ENCODE measurements at places on chromosomes 1 and 21. TPM values are rescaled to one million over a fixed set of nuclear protein-coding genes. Genes with fewer than 3 reads are reported as not detected.

DNA sequence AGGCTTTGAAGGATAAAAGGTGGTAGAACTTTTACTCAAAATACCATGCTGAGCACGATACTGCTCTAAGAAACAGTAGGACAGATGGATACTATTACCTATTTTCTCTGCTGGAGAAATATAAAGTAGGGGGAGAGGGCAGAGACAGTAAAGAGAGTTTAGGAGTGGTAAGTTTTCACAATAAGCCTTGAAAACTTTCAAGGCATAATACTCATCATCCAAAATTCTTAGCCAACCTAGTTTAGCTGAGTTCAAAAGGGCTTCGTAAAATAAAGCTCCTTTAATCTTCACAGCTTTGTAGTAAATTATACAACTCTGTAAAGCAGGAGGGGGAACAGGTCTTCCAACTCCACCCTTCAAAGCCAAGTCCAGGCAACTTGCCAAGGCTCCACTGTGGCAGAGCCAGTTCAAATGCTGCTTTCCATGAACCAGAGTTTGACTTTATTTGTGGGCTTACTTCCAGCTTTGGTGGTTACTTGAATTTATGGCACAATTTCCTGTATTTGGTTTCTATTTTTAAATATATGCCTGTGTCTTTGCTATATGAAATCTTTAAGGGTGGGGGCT is 15.5 kb downstream of the TEX38 start:
- no peaks in the 10 kb centered on the region for H3K27me3 ChIP-seq
- no peak for DNase-seq
- H3K4me3 ChIP-seq: no peak overlapping the region
- peaks cover 100% of the 10 kb centered on the region for H3K36me3 ChIP-seq

DNA sequence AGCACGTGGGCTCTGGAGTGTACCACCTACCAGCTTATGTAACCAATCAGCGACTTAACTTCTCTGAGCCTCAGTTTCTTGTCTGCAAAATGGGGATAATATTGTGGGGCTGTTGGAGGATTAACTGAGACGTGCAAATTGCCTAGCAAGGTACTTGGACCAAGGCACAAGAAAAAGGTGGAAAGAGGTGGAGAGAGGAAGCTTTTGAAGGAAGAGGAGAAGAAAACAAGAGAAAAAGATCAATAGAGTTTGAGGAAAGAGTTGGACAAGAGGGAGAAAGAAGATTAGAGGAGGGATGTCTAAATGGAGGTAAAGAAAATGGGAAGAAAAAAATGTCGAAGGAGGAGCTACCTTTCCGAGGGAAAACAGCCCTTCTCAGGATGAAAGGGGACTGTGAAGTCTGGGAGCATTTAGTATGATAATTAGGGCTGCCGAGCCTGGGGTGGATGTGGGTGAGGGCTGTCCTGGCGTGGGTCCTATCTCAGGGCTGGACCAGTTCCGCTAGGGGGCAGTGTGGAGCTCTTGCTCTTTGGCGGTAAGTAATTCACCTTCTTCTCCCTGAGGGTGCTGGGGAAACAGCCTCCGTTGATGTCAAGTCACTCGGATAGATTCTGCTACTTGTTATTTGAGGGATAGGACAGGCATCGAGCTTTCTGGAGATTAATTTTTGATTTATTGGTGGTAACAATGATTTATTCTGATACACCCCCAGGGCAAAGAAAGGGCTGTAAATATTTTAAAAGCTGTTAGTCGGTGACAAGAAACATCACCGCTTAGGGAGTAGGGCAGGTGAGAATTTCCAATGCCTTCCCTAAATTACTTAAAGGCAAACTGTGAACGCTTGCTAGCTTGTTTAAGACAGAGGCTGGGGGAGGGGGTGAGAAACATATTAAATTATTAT is 79.0 kb upstream of the NFASC start:
- no peaks in the 10 kb centered on the region for H3K36me3 ChIP-seq
- H3K4me3 ChIP-seq: no peak overlapping the region
- DNase-seq: peak; percentile 69

GRCh38 chr1:211625040-211625439 is 46.1 kb upstream of the SLC30A1 start:
- no peak overlapping the region for H3K4me3 ChIP-seq
- no peak for DNase-seq
- H3K27me3 ChIP-seq: no peaks in the 10 kb centered on the region
- H3K27ac ChIP-seq: no peak overlapping the region
- no peaks in the 10 kb centered on the region for H3K36me3 ChIP-seq

- no peaks in the 10 kb centered on the region for H3K27me3 ChIP-seq
- peaks cover 74% of the 10 kb centered on the region for H3K4me1 ChIP-seq
- DNase-seq: peak; percentile 29
These were observed 38.8 kb downstream of the TBX15 start for GRCh38 chr1:118949315-118949714.

DNA sequence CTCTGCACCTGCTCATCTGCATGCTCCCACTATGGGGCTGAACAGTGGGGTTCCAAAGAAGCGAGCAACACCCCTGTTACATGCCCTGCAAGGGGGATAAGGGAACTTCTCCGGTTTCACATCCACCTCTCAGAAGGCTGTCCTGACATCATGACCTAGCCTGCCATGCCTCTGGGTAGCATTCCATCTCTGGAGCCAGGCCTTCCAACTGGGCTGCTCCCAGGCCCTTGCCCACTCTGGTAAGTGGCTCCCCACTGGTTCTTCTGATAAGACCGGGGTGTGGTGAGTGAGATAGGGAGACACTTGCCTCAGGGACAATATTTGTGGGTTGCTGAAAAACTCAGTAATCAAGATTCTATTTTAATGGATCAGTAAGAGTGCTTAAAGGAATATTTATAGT is 57.8 kb downstream of the KCNJ15 start:
- no peak for DNase-seq
- peaks cover 2% of the 10 kb centered on the region for H3K4me1 ChIP-seq
- H3K36me3 ChIP-seq: no peaks in the 10 kb centered on the region
- no peak overlapping the region for H3K27ac ChIP-seq
- H3K4me3 ChIP-seq: no peak overlapping the region
- H3K27me3 ChIP-seq: no peaks in the 10 kb centered on the region

DNA sequence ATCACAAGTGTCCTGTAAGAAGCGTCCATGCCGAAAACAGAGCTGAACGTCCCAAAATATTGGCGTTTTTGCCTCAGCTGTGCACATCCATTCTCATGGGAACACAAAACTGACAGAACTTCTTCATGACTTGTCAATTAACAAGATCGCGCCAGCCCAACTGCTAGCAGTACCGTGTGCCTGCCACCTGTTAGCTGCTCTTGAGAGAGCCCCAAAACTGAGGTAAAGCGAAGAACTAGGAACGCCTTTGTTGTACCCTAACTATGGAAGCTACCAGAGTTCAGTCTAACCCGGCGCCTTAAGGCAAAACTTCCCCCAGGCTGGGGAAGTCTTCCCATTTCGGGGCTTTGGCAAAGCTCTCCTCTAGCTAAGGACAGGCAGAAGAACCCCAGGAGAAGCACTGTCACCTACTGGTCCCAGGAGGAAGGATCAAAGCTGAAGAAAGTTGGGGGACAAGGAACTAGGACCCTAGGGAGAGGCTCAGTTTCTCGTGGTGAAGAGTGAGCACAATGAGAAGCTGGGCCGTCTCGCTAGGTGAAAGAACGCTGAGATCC is 719 bp downstream of the EYA3 start:
- no peak for DNase-seq
- no peaks in the 10 kb centered on the region for H3K27me3 ChIP-seq
- peak overlapping the region; percentile 65 for H3K4me3 ChIP-seq
- H3K27ac ChIP-seq: peak overlapping the region; percentile 46

DNA sequence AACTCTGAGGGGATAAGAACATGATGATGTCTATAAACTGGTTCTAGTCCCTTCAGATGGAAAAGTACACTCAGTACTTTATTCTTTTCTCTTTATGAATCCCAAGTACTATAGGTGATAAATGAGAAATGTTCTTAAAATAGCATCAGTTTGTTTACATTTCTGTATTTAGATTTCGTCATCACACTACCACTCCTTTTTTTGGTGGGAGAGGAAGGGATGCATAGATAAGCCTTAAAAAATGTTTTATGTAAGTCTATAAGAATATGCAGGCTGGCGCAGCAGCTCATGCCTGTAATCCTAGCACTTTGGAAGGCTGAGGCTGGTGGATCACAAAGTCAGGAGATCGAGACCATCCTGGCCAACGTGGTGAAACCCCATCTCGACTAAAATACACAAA is 144.8 kb downstream of the USP25 start:
- no peaks in the 10 kb centered on the region for H3K4me1 ChIP-seq
- no peak overlapping the region for H3K4me3 ChIP-seq
- no peaks in the 10 kb centered on the region for H3K27me3 ChIP-seq
- no peak overlapping the region for H3K27ac ChIP-seq

GRCh38 chr1:81878538-81878937 is 77.8 kb downstream of the ADGRL2 start:
- no peaks in the 10 kb centered on the region for H3K4me1 ChIP-seq
- H3K4me3 ChIP-seq: no peak overlapping the region
- H3K27me3 ChIP-seq: 0 out of 2 replicates have a peak, but pooled peaks cover 4% of the 10 kb centered on the region
- H3K36me3 ChIP-seq: no peaks in the 10 kb centered on the region

DNA sequence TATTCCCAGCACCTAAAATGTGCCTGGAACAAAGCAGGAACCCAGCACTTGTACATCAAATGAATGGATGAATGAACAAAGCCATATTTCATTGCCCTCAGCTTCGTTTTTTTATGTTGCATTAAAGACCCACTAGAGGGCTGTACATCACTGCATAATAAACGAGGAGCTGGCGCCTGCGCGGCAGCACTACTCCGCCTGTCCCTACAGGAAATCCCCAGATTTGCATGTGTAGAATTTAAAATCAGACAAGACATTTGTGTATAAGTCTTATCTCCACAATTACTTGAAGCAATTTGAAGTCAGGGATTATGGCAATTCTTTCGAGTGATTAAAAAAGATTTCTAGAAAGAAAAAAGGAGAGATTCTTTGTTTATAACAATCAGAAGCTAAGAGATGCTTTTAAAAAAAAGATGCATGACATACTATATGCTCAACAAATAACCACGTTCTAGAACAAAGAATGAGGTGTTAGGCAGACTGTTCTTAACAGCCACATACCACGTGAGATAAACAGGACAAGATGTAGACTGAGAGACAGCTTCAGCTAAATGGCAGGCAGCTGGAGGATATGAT is 5.4 kb upstream of the NEK2 start:
- no peak overlapping the region for H3K27ac ChIP-seq
- H3K4me1 ChIP-seq: peaks cover 5% of the 10 kb centered on the region
- H3K27me3 ChIP-seq: no peaks in the 10 kb centered on the region
- H3K4me3 ChIP-seq: no peak overlapping the region
- H3K36me3 ChIP-seq: no peaks in the 10 kb centered on the region

DNA sequence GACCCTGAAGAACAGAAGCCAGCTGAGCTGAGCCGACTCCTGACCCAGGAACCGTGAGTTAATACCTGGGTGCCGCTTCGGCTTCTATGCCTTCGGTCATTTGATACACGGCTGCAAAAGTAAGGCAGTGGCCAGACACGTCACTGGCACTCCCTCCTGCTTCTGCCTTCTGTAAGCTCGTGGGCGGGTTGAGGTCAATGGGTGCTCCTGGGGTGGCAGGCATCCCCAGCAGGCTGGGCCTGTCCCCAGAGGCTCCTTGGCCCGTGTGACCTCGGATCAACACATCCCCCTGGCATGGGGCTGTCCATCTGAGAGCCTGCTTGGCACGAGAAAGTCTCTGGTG is 35.7 kb upstream of the COL6A1 start:
- DNase-seq: no peak
- H3K4me1 ChIP-seq: no peaks in the 10 kb centered on the region
- H3K4me3 ChIP-seq: no peak overlapping the region
- no peaks in the 10 kb centered on the region for H3K36me3 ChIP-seq
- no peaks in the 10 kb centered on the region for H3K27me3 ChIP-seq

DNA sequence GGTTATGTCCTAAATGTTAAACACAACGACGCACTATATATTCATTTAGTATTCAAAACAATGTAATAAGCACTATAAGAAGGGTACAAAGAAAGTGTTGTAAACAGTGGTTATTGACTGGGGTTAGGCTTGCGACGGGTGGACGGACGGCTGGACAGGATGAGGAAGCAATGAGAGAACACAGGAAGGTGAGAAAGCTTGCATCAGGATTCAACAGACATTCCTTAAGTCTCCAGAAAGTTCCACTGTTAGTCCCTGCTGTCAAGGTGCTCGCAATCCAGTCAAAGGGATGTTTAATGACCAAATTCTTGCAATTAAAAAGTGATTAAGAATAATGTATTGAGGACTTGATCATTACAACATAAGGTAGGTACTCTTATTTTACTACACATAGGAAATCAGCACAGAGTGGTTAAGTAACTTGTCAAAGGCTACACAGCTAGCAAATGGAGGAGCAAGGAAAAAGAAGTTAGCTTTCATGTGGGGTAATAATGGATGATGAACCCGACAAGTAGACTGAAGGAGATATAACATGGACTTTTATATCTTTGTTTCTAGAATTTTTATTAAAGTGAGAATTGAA is 994 bp upstream of the ACBD6 start:
- H3K27me3 ChIP-seq: no peaks in the 10 kb centered on the region
- H3K4me3 ChIP-seq: peak overlapping the region; percentile 84
- H3K27ac ChIP-seq: peak overlapping the region; percentile 95

DNA sequence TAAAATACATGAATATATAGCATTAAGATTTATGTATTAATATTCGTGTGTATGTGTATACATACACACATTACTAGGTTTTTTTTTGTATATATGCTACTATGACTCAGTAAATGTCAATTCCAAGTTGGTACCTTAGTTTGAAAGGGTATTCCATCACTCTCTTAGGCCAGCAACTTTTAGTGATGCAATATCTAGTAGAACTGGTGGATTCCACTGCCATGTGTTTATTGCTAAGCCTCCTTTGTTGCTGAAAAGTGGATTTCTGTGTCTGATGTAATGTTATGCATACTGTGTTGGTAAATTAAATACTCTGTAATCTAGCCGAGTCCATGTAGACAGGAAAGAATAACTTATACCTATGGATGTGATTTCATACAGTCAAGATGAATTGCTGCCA is 16.9 kb upstream of the COL11A1 start:
- no peak overlapping the region for H3K27ac ChIP-seq
- 0 out of 2 replicates have a peak, but pooled peaks cover 4% of the 10 kb centered on the region for H3K4me1 ChIP-seq
- DNase-seq: no peak
- H3K36me3 ChIP-seq: no peaks in the 10 kb centered on the region
- H3K27me3 ChIP-seq: no peaks in the 10 kb centered on the region
- H3K4me3 ChIP-seq: no peak overlapping the region

DNA sequence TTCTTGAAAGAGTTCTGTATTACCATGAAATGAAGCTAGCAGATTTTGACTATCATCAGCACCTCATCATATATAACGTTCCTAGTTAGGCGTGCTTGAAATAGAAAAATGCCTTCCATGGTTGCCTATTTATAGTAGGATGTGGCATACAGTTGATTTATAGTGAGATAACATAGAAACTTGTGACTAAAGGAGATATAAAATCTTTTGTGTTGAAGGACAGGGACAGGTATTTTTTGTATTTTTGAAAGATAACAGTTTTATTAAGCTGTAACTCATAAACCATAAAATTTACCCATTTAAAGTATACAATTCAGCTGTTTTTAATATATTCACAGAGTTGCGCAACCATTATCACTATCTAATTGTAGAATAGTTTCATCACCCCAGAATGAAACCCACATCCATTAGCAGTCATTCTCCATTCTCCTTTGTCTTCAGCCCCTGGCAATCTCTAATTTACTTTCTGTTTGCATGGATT is 19.3 kb downstream of the SPEN start:
- H3K27me3 ChIP-seq: no peaks in the 10 kb centered on the region
- no peak overlapping the region for H3K27ac ChIP-seq
- H3K4me3 ChIP-seq: no peak overlapping the region
- no peak for DNase-seq
- H3K36me3 ChIP-seq: 0 out of 2 replicates have a peak, but pooled peaks cover 3% of the 10 kb centered on the region

Gene CLCA4
- not detected for total RNA-seq

Gene KRTCAP2
- total RNA-seq: 94.8 TPM

Gene CRB1
- total RNA-seq: 0.05 TPM

Gene FCMR
- 11.7 TPM for total RNA-seq

Gene KRTAP12-2
- not detected for total RNA-seq

Gene GPR25
- not detected for total RNA-seq

Data from SJSA1 (cell line).